Globus pallidus (tissue), 1 donor: ENCODE measurements at places on chromosomes 2 and 18.

DNA sequence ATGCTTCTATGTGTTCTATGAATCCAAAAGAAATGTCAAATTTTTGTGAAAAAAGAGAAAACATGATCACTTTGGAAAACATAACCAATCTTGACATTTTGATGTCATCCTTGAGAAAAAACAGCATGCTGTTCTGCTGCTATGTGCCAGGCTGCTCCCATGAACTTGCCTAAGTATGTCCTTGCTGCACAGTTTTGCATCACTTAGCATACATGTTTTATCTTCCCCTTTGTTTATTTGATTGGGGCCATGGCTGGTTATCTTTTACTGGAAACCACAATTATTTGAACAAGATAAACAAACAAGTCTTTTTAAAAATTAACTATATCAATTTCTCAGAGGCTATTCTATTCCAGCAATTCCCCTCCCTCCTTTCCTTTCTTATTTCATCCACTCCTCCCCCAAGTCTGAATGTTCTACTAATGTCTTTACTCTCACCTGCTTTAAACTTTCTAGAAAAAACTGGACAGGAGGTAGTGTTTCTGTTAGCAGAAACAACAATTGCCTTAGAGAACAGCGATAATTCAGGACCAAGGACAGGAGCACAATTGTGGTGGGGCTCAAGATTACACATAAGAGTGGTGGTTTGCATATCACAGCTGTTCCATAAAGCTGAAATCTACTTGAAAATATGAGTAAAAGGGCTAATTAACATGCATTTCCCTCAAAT is 6.7 kb downstream of the AOX1 start:
- no peak for DNase-seq

DNA sequence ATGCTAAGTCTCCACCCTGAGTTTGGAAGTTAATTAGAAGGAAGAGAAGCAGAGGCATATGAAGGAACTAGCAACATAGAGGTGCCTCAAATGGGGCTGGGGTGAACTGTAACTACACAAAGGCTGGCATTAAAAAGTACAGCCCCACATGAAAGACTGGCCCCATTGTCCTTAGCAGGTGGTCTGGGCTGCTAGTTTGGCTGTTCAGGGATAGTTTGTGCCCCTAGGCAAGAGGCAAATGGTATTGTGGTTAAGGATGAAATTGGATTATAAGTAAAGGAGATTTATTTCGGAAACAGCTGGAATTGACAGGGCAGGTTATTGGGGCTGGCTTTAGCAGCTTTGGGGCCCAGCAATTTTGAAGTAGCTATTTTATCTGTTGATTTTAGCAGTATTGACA is 365.7 kb upstream of the TNP1 start:
- no peak for DNase-seq

- no peak for DNase-seq
Measured at GRCh38 chr2:236663287-236664101, 93.9 kb downstream of the ACKR3 start.

DNA sequence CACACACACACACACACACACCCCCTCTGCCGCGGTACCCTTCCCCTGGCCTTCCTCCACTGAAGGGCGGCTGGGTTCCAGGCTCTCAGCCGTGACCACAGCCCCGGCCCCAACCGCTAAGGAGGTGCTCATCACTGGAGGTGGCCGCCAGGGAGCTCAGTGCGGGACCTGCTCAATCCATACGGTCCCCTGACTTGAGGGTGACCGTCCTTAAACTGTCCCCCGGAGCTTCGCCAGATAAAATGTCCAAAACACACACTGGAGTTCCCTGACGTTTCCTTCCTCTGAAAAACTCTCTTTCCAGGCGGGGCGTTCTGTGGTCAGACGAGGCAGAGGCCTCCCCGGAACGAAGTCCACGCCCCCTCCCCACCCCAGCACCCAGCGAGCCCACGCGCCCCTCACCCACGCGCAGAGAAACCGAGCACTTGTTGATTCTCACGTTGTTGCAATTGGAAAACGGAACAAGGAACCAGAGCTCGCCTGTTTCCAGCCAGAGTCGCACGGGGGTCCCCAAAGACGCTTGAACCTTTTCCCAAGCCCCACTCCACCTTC is 1.4 kb downstream of the MBP start:
- DNase-seq = no peak

DNA sequence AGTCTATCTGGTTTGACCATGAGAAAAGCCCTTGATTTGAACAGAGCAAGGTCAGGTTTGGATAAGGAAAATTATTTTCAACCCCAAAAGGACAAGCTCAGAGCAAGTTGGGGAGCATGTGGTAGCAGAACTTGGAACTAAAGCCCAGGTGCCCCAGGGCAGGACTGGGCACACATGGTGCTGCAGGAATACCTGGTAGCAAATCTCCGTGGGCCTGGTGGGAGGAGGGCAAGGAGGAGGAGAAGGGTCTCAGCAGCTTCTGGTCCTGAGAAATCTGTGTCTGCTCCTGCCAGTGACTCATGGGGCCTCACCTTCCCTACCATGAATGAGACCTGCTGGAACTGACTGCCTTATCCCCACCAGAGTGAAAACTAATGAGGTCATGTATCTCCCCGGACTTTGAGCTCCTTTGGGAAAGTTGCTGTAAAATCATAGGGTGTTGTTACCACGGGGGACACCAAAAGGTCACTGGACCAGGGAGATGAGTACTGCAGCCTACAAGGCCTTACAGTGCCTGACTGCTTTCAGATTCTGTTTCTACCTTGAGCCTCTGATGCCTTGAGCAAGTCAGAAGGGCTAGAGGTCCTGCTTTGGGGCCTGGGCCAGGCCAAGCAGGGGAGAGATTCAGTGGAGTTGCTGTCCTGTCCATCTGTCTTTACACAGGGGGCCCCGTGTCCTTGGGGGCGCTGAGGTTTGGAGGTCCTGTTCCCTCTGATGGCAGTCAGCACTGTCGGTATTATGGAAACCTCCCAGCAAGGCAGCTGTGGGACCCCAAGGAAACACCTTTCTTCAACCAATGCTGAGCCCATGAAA is 304.0 kb downstream of the MYCN start:
- no peak for DNase-seq

GRCh38 chr2:205700331-205701132 is 18.2 kb downstream of the NRP2 start:
- DNase-seq = no peak

DNA sequence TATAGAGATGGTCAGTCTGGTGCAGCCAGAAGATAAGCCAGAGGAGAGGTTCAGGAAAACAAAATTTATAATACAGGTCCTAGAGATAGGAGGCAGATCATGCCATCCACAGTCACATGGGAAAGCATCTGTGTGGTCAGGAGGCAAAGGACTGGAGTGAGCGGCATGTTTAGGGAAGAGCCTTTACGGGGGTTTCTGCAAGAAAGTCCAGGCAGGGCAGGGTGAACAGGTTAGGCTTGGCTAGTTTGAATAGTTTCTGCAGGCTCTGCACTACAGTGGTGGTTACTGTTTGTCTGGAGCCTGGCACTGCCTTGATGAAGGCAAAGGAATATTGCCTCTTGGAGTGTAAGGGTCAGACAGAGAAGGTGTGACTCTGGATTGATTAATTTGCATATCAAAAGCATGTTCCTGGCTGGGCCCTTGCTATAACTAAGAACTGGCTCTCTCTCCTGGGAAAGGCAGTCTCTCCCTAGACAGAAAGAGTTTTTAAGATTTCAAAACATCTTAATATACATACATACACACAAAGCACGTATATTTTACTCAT is 1034.7 kb upstream of the CHAC2 start:
- DNase-seq = no peak
